Activated CD4-positive, CD25-positive, alpha-beta regulatory T cell (primary cell): ENCODE measurements at places on chromosomes 12 and 14.

- no peak for DNase-seq
Measured at GRCh38 chr14:32817780-32818179, 120.9 kb upstream of the NPAS3 start.

GRCh38 chr14:84029720-84030119, 1500.2 kb upstream of the FLRT2 start:
- no peak for DNase-seq

- no peak for DNase-seq
Measured at GRCh38 chr12:51954561-51955361, 3.3 kb downstream of the ACVR1B start.

DNA sequence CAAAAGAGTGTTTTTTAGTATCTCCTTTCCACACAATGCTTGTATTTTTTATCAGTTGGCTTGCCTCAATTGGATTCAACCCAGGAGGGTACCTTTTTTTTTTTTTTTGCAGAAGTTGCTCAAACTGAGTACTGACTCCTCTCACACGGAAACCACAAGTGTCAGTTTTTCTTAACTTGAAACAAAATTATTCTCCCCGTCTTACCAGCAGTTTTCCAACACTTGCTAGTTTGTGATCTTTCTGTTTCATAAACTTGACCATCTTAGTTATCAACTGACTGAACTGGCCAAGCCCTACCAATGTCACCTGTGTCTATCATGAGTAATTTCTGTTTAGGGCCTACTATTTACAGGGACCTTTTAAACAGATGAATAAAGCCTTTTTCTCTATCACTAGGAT, 34.1 kb upstream of the ITPR2 start:
- DNase-seq, result no peak

- DNase-seq, result no peak
Measured at GRCh38 chr12:92503971-92504593, 198.7 kb upstream of the PLEKHG7 start.

DNA sequence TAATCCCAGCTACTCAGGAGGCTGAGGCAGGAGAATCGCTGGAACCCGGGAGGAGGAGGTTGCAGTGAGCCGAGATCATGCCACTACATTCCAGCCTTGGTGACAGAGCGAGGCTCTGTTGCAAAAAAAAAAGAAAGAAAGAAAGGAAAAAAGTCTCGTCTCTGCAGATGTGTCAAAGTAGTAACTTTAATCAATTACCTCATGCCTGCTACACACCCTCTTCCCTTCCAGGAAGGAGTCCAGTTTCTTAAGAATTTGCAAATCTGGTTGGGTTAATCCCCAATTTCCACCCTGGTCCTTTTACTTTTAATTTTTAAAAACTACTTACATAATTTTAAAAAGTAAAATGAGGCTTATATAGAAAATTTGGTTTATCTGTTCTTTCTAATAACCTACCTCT, 234.5 kb upstream of the KITLG start:
- no peak for DNase-seq

DNA sequence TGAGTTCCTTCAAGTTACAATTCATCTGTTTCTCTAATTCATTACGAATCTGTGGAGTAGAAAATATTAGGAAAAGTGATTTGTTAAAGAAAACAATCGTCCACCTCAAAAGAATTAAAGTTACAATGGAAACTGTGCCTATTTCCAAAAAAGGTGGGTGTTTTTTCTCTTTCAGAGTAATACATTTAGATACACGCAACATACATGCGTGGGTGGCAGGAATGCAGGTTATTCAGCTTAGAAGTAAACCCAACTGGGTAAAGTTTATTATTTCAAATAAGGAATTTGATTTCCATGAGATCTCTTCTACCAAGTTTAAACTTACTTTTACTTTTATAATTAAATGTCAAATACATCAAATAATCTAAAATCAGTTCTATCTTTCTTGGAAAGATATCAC, 52.2 kb downstream of the SSH1 start:
- DNase-seq, result no peak

- no peak for DNase-seq
Measured at GRCh38 chr14:90405755-90406154, 8.9 kb downstream of the CALM1 start.

DNA sequence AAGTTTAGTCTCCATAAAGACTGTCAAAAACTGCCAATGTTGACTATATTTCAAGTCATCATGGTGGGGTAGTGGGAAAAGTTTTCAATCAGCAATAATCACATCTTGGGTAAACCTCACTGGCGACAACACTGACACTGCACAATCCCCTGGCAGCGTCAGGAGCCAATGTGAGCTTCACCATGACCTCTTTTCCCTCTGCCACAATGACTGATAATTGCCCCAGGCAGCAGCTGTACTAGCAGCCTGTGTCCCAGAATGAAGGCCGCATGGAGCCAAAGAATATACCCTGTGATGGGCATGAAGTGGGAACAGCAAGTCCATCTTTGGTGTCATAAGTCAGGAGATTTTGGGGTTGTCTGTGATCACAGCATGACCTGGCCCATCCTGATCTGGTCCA, 5.3 kb downstream of the MMAB start:
- no peak for DNase-seq

GRCh38 chr12:22458298-22458937, 85.9 kb downstream of the C2CD5 start:
- no peak for DNase-seq

- no peak for DNase-seq
Measured at GRCh38 chr12:39003541-39004155, 98.3 kb upstream of the CPNE8 start.

- no peak for DNase-seq
Measured at GRCh38 chr12:76313299-76313698, 34.9 kb downstream of the BBS10 start.
